T-helper 17 cell (primary cell): ENCODE measurements at places on chromosomes 12 and 14.

DNA sequence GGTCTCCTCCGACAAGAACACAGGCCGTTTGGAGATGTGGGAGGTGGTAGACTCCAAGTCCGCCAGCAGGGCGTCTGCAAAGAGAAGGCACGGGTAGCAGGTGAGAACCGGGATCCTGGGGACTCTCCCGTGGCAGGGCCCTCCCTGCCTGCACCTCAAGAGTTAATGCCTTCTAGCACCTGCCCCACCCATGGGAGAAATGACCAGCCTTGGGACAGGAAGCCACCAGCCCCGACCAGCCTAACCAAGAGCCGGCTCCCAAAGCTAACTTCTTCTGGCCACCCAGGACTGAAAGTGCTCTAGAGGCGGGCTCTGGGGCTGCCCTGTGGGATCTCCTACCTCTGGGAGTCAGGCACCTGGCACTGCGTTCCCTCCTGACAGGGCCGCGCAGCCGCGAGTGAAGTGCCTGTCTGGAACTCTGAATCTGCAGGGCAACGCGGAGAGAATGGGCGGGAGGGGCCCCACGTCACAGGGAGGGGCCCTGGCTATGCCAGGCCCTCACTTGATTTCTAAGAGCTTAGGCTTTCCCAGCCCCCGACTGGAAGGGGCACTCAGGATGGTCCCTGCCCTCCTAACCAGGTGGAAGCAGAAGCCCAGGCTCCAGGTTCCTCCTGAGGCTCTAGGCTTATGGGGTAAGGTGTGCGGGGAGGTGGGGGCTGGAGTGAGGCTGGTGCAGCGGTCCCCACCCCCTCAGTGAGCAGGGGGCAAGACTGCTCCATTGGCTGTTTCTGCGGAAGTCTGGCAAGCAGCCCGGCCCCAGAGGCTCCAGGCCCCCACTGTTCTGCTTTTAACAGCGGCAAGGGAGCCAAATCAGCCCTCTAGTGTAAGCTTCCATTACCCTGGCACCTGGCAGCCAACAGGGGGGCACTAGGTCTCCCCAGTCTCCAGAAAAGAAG, 23.6 kb upstream of the RPLP0 start:
- no peaks in the 10 kb centered on the region for H3K27me3 ChIP-seq
- H3K4me3 ChIP-seq = no peak overlapping the region
- peaks cover 24% of the 10 kb centered on the region for H3K4me1 ChIP-seq
- H3K36me3 ChIP-seq = peaks cover 7% of the 10 kb centered on the region
- H3K27ac ChIP-seq = peak overlapping the region; percentile 86

- no peaks in the 10 kb centered on the region for H3K4me1 ChIP-seq
- H3K36me3 ChIP-seq = no peaks in the 10 kb centered on the region
- no peaks in the 10 kb centered on the region for H3K27me3 ChIP-seq
- H3K27ac ChIP-seq = no peak overlapping the region
Measured at GRCh38 chr12:103093499-103094106, 136.1 kb downstream of the ASCL1 start.

DNA sequence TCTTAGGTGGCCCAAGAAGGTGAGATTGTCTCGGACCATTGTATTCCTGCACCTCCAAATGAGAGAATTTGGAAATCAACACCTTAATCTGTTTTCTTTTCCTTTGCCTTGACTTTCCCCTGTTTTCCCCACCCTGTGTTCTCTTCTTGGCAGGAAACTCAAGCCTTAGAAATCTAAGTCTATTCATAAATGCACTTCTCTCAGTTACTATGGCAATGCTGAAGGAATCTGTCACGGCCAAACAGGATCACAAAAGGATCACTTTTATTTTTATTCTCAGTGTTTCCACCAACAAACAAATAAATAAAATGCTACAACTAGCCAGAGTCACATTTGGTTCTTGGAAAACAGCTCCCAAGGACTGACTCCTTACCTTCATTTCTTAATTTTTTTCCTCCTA, 270.5 kb downstream of the BCAT1 start:
- no peaks in the 10 kb centered on the region for H3K4me1 ChIP-seq
- no peak for DNase-seq
- no peak overlapping the region for H3K27ac ChIP-seq
- peaks cover 14% of the 10 kb centered on the region for H3K27me3 ChIP-seq
- H3K4me3 ChIP-seq = no peak overlapping the region

DNA sequence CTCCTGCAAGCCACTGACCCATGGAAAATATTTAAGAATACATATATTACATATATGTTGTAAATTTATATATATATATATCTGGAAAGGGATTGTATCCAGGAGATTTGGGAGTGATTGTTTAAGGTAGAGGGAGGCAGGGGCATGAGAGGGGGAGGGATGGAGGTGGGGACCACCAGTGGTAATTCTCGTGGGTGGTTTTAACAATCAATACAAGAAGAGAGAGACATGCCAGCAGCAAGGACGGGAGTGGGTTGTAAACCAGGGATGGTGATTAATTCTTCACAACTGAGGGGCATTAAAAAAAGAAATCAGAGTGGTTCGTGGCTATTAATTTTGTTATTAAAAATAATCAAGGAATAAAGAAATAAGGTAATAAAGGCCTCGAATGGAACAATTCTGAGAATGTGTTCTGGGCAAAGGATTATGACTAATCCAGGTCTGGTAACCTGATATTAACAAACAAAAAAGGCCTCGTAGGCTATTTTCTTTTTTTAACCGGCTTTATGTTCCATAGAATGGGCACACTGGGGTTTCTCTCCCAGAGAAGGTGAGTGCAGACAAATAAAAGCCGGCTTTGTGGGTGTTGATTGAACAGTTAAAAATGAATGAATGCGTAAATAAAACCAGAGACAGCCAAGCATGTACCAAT, 8.3 kb upstream of the RTL1 start:
- H3K4me1 ChIP-seq = no peaks in the 10 kb centered on the region
- no peak overlapping the region for H3K27ac ChIP-seq
- no peak overlapping the region for H3K4me3 ChIP-seq
- no peak for DNase-seq
- H3K36me3 ChIP-seq = no peaks in the 10 kb centered on the region

DNA sequence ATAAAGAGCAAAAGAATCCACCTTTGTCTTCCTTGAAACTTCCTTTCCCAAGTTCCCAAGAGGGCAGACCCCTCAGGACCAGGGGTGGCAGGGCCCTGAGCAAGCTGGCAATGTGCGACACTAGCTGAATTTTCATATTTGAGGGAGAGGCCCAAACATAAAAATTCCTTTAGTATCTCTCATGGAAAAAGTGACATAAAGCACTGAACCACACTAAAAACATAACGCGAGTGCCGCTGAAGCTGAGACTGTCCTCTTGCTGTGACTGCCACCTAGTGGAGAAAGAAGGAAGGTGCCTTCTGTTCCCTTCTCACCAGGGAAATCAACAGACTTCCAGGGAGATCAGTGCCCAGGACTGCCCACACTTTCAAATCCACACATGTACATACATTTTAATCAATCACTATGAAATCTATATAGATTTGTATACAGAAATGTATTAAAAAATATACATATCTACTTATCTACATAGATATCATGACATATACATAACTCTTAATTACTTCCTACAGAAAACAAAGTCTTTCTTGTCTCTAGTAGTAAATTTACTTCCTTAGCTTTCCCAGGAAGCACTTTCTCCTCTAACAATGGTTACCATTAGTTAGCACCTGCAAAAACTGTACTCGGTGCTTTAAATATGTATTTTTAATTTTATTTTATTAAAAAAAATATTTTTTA, 53.8 kb downstream of the SSH1 start:
- no peak overlapping the region for H3K27ac ChIP-seq
- H3K4me3 ChIP-seq = no peak overlapping the region
- no peaks in the 10 kb centered on the region for H3K4me1 ChIP-seq
- no peaks in the 10 kb centered on the region for H3K36me3 ChIP-seq
- no peaks in the 10 kb centered on the region for H3K27me3 ChIP-seq

DNA sequence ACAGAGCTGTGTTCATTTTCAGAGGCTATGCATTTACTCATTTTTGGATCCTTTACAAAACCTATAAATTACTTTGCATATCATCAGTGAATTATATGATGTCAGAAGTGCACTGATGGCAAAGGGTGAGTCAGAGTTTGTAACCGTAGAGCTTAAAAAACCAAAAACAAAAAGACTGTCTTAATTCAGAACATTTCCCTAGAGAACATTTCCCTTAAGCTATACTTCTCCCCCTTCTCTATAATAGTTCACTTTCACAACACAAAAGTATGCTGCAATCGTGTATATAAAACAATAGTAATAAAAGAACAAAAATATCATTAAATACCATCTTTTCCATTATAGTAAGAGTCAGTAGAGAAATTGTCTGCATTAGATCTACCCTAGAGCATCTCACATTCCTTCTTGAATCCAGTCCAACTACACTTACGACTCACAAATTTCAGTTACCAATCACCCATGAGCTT, 934.9 kb downstream of the LRFN5 start:
- no peak for DNase-seq
- no peaks in the 10 kb centered on the region for H3K36me3 ChIP-seq
- H3K4me1 ChIP-seq = no peaks in the 10 kb centered on the region
- H3K27ac ChIP-seq = no peak overlapping the region
- H3K27me3 ChIP-seq = no peaks in the 10 kb centered on the region

DNA sequence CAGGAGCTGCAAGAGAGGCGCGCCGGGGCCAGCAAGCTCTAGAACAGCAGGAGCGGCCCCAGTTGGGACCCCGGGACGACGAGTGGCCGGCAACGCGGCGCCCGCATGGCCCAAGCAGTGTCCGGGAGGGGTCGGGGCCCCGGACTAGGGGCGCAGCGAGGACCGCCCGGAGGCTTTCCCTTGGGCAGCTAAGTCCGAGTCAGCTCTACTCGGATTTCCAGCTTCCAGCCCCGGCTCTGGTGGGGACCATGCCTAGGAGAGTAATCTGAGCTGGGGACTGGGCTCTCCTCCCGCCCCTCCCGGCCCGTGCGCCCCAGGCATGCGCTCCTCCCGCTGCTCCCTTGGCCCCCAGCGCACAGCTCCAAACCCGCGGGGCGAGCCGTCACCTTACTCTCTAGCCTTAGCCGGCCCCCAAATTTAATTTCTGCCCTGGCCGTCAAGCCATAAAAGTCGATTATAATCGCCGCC, 41.6 kb upstream of the CAPRIN2 start:
- peaks cover 2% of the 10 kb centered on the region for H3K36me3 ChIP-seq
- no peak for DNase-seq
- peaks cover 62% of the 10 kb centered on the region for H3K27me3 ChIP-seq
- H3K4me1 ChIP-seq = peaks cover 13% of the 10 kb centered on the region
- peak overlapping the region; percentile 77 for H3K4me3 ChIP-seq

GRCh38 chr12:44546060-44546459, 330.1 kb downstream of the NELL2 start:
- H3K36me3 ChIP-seq = no peaks in the 10 kb centered on the region
- H3K4me1 ChIP-seq = peaks cover 9% of the 10 kb centered on the region
- no peak for DNase-seq

DNA sequence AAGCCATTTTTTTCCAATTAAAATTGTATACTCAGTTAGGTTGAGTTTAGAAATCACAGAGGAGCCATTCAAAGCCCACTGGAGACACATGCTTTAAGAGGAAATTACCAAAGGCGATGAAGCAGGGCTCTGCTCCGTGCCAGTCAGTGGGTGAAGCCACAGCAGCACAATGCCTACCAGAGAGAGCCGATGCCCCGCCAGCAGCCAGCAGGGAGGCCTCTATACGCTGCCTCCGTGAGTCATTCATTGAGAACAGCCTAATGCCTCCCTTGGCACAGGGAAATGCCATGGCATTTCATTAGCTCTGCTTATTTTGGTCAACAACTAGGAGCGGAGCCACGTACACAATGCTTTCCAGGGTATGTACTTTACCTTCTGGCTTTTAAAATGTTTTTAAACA, 197.8 kb upstream of the FRMD6 start:
- no peaks in the 10 kb centered on the region for H3K4me1 ChIP-seq
- DNase-seq = no peak
- H3K27ac ChIP-seq = no peak overlapping the region
- no peak overlapping the region for H3K4me3 ChIP-seq

- H3K27ac ChIP-seq = no peak overlapping the region
- DNase-seq = no peak
- H3K4me1 ChIP-seq = peaks cover 9% of the 10 kb centered on the region
- H3K4me3 ChIP-seq = no peak overlapping the region
- no peaks in the 10 kb centered on the region for H3K27me3 ChIP-seq
- peaks cover 2% of the 10 kb centered on the region for H3K36me3 ChIP-seq
Measured at GRCh38 chr12:131752451-131752850, 41.6 kb downstream of the SFSWAP start.

DNA sequence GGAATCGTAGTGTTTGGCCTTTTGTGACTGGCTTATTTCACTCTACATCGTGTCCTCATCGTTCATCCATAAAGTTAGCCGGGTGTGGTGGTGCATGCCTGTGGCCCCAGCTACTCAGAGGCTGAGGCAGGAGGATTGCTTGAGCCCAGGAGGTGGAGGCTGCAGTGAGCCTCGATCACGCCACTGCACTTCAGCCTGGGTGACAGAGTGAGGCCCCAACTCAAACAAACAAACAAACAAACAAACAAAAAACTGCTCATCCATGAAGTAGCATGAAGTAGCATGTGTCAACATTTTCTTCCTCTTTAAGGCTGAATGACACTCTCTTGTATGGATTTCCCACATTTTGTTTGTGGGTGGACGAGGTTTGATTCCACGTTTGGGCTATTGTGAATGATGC, 44.0 kb upstream of the MEG3 start:
- H3K4me3 ChIP-seq = no peak overlapping the region
- H3K36me3 ChIP-seq = no peaks in the 10 kb centered on the region
- no peak overlapping the region for H3K27ac ChIP-seq
- H3K27me3 ChIP-seq = peaks cover 47% of the 10 kb centered on the region
- H3K4me1 ChIP-seq = no peaks in the 10 kb centered on the region

DNA sequence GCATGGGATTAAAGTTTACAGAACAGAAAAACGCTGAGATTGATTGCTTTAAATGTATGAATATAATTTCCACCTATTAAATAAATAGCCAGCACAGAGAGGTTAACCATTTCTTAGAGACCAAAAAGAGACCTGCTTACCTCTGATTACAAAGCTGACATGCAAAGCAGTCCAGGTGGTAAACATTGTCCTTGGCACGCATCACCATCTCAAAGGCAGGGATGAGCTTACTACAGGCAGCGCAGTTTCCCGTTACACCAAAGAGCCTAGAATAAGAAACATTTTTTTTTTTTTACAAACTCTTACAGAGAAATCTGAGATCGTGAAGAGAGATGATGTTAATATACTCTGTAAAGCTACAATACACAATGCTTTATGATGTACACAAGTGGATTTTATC, 45.7 kb downstream of the LMO3 start:
- no peaks in the 10 kb centered on the region for H3K36me3 ChIP-seq
- no peak for DNase-seq
- H3K4me1 ChIP-seq = no peaks in the 10 kb centered on the region
- H3K4me3 ChIP-seq = no peak overlapping the region

DNA sequence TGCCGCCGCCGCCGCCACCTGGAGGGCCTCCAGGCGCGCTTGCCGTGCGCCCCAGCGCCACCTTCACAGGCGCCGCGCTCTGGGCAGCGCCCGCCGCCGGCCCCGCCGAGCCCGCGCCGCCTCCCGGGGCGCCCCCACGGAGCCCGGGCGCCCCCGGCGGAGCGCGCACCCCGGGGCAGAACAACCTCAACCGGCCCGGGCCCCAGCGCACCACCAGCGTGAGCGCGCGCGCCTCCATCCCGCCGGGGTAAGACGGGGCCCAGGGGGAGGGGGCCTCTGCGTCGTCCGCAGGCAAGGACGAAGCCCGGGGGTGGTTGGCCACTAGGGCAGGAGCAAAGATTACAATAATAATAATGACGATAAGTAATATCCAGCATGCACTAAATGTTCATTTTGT, 21.3 kb downstream of the DTX1 start:
- H3K27ac ChIP-seq = no peak overlapping the region
- no peak for DNase-seq
- peaks cover 9% of the 10 kb centered on the region for H3K36me3 ChIP-seq
- no peak overlapping the region for H3K4me3 ChIP-seq
- H3K4me1 ChIP-seq = peaks cover 37% of the 10 kb centered on the region
